ENCODE measurements at places on chromosomes 2 and 18.

DNA sequence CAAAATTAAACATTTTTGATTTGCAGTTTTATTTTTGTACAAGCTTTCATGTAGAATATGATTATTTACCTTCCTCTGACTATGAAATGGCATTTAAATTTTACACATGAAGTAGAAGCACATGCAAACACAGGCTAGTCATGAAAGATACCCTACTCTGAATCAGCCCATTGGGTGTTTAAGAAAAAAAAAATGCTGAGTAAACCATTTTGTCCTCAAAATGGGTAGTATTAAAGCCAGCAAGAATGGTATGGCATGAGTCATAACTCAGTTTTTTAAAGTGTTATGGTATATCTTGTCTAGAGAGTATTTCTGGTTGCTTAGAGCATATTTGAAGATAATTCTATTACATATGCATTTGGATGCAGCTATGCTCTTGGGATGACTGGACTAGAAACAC, 55.0 kb downstream of the PKP4 start:
- no peak for DNase-seq

DNA sequence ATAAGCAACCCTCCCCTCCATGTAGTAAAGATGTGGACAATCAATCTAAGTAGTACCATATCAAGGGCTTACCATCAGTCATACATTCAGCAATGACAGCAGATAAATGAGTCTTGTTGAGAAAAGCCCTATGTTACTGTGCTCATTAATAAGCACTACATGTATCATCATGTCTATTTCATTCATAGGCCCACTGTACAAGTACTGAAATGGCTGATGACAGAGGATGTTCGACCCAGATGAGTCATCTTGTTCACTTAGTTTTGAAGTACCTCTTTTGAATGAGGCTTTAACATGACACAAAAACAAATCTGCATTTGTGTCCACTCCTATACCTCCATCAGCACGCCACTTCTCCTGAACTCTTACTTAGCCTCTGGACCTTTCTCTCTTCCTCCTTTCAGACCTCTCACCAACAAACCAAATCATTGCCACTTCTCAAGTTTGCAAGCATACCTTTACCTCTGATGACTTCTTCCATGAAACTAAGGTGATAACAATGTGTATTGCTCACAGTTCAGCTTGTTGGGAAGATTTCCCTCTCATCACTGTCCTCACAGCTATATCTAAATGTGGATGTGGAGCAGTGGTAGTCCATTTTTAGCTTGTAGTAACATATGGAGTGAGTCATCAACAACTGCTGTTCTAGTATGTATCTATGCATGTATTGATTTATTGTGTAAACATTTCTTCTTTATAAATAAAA, 921.0 kb upstream of the SLC39A10 start:
- no peak for DNase-seq

GRCh38 chr2:75640621-75641121, 5.9 kb upstream of the MRPL19 start:
- DNase-seq, result peak; percentile 11

- DNase-seq, result no peak
These were observed 373.0 kb downstream of the ZEB2 start for GRCh38 chr2:144146876-144147275.

GRCh38 chr2:67489396-67489795, 92.3 kb downstream of the ETAA1 start:
- no peak for DNase-seq

DNA sequence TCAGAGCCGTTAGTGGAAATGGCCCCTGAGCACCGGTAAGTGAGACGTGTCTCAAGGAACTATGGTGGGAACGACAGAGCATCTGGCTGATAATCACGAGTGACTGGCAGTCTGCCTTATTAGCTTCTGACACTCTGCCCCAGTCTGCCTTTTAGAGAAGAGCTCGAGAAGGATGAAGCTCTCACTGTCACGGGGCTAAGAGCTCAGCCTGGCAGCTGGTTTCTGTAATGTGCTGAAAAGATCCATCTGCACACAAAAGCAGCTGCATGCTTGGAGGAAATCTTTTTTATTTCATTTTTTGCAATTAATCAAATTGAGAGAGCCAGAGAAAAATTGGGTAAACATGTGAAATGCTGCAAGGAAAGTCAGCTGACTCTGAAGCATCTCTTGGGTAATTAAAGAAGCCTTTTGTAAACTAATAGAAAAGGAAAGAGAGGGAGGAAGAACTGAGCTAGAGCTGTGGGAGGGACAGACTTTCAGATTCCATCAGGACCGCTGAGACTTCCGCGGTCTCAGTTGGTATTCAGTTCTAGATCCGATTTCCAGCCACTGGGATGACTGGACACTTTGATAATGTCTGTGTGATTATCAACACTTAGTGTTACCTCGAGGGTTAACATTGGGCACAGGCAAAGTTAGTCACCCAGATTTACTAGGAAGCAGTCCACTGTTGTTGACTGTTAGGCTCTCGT, 24.4 kb downstream of the MBP start:
- no peak for DNase-seq

DNA sequence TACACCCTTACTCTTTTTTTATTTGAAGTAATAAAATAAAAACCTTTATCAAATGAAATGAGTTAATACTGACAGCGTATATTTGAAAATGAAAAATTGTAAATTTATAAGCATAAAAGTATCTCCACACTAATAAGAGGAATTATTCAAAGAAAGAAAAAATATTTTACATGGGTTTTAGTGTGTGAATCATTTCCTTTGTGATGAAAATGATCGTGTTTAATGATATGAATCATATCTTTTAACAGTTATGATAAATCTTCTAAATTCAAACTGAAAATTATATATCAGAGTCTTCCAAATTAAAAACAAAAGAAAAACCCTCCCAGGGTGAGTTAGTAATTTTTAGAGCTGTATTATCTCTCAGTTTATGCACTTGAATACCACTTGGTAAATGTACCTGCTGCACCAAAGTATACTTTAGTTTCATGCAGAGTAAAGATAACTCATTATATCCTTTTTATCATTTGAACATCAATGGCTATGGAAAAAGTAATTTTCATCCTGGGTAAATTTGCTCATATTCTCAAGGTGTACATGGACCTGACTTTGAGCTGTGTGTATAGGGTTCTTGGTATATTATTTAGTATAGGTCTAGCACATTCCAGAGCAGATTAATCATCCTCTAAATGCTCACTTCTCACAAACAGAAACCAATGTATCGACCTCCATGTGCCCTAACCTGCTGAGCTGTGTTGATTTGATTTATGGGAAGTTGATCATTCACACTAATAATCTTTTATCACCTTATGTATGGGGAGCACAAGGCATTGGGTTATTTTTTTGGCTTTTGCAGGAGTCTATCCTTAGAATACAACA, 98.7 kb upstream of the VWC2L start:
- no peak for DNase-seq

- no peak for DNase-seq
These were observed 242.2 kb downstream of the FIGN start for GRCh38 chr2:163493359-163494298.

- no peak for DNase-seq
These were observed 121.9 kb downstream of the TNS1 start for GRCh38 chr2:217880891-217881290.

Measured in stimulated activated CD8-positive, alpha-beta memory T cell treated with anti-CD3 and anti-CD28 coated beads, Interleukin-4, amount 100 ng/mL, for 4 hours (primary cell).